ENCODE measurements at places on chromosomes 6 and 20.

DNA sequence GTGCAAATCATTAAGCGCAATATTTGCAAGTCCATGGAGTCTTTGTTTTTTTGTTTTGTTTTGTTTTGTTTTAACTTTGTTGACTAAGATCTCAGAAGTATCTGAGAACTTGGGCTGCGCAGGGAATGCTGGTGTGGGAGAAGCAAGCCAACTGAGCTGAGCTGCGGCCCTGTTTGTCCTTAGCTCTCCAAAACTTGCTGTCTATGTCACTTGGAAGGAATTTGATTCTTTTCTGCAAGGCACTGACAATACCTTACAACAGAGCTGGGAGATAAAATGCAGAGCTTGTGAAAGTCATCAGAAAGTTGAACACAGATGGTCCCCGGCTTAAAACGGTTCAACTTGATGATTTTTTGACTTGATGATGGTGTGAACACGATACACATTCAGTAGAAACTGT lies 5.4 kb downstream of the SLC22A23 start:
- no peak for DNase-seq

- DNase-seq, result no peak
Observed at GRCh38 chr6:119350202-119350951, 816 bp upstream of the MAN1A1 start.

DNA sequence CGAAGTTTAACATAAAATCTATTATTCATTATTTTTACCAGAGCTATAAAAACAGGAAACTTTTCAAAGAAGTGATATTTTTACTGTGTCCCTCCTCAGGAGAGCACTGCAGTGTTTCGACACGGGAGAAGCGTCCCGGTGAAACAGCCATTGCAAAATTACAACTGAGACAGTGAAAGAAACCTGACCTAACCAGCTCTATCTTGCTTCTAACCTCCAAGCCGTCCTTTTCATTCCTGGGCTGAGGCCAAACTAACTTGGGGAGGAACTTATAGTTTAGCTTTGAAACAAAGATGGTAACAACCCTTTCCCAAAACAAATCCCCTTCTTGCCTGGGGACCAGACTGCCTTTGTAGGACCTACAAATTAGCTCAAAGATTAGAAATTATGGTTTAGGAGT lies 79.2 kb downstream of the WDR27 start:
- no peak for DNase-seq

DNA sequence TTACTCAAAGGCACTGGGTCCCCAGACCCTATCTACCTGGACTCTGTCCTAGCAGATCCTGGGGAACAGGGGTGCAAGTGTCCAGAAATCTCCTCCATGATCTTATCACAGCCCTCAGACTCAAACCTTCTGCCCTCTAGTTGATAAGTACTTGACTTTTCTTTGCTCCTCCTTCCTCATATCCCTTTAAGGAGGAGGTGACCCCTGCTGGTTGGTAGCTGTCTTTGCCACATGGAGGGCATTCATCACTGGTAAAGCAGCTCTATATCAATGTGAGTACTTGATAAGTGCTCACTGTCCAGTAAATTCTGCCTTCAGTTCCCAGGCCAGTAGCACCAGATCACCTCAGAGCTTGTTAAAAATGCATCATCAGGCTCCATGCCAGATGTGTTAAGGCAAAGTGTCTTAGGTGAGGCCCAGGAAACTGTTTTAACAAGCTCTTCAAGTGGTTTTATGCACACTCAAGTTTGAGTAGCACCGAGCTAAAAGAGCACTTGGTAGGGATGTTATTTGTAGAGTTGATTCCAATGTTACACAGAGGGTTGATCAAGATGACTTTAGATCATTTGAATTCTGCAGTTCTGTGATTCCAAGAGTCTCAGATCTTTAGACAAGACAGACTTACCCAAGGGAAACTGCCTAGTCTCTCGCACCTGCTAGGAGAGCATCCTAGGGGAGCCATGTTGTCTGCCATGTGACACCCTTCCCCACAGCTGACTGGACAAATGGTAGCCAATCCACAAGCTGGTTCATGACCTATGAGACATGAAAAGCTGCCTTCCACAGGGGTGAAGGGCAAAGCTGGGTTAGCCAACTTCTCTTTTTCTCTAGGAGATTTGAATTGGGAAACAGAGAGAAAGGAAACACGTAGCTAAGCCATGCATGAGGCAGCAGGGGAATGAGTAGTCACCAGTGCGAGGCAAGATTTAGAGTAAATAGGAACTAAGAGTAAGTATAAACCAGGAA lies 18.6 kb downstream of the TREML2 start:
- no peak for DNase-seq

DNA sequence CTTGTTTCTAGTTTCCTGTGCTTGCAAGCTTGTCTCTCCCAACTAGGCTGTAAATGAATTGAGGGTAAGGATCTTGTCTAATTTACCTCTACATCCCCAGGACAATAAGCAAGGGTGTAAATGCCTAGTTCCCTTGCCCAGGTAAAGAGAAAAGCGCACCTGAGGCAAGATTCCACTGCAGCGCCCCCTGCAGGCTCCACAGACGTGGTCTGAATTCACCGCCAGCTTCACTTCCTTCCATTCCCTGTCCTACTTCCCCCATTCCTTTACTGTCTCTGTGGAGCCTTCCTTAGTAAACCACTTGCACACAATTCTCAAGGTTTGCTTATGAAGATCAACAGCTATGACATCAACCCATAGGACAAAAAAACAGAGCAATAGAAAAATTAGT lies 42.3 kb downstream of the ANKEF1 start:
- no peak for DNase-seq

DNA sequence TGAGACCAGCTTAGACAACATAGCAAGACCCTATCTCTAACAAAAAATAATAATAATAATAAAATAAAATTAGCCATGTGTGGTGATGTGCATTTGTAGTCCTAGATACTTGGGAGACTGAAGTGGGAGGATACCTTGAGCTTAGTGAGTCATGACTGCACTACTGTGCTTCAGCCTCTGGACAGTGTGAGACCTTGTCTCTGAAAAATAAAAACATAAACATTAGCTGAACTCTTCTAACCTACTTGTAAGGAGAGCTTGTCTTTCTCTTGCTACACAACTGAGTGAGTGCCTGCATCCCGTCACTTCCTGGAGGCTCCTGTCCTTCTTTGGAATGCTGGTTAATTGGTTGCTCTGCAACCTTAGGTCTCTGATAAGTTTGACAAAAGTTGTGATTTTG lies 5.1 kb upstream of the DBNDD2 start:
- DNase-seq, result no peak

- DNase-seq, result no peak
Observed at GRCh38 chr20:58018590-58018989, 209.9 kb downstream of the ANKRD60 start.

- no peak for DNase-seq
Observed at GRCh38 chr20:30630761-30631160, 626.7 kb upstream of the DEFB115 start.

DNA sequence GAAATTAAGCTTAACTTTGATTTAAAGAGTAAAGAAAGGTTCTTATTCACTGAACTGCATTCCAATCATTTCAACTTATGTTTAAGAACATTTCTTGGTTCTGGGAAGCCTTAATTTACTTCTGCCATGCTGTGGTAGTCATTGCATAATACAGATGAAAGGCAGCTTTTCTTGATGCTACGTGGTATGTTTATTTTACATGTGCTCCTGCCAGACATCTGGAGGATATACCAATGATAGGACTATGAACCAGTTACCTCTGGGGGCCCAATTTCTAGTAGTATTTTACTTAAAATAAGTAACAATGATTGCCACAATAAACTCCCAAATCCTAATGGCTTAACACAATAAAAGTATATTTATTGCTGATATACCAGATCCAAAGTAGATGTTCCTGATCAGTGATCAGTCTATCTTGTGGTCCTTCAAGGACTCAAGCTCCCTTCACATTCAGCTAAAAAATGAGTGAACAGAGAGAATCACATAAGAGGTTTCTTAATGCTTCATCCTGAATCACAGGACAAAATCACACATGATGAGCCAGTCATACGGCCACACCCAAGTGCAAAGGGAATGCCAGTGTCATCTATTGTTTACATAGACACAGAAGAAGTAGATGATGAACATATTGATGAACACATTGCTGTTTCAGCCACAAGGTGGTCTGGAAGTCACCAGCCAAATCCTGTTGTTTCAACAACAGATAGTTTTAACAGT lies 56.5 kb upstream of the CCN2 start:
- no peak for DNase-seq

DNA sequence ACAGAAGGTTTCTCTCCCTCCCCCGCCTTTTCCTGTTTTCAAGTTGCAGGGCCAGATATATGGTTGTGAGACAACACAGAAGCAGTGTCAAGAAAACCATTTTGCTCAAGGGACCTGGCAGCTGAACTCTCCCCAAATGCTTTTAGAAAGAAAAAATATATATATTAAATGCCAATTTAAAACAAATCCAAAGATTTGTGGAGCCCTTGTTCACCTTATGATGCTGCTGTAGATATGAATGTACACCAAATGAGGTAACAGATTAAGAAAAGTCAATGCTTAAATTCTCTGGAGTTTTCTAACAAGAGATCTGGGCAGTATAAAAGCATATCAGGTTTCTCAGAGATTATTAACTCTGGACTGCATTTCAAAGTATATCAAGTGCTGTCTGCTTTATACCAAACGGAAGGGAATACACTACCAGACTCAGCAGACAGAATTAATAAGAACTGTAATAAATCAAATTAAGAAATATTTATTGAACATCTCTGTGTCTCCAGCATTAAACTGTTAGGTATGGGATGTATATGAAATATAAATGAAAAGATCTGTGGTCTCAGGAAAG lies 357.5 kb downstream of the HDGFL1 start:
- no peak for DNase-seq

DNA sequence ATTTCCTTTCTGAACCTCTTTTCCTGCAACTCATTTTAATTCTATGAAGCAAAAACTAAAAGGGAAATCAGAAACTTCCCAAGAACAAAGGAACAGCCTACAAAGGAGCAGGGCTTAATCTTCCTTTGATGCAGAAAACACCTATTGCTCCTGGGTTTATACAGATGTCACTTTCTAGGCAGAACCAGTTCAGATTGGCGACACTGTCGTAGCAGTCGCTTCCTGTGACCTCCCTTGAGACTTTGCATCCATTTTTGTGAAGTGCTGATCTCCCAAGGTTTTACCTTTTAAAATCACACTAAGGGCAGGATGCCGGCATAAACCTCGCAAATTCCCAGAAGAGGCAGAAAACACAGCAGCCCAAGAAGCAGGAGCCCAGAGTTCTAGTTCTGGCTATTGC lies 40.1 kb downstream of the JAG1 start:
- no peak for DNase-seq

DNA sequence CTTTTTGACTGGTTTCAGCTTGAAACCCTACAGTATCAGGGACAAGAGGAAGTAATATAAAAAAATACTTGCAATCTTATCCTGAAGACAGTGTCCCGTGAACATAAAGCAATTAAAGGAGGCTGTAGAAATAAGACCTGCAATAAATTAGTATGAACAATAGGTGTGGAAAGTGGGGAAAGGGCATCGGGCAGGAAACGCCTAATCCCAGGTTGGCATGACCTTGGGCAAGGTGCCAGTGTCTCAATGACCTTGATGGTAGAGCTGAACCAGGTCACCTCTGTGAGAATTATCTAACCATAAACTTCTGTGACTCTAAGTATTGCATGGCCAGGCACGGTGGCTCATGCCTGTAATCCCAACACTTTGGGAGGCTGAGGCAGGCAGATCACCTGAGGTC lies 115.2 kb downstream of the LY86 start:
- no peak for DNase-seq

GRCh38 chr20:21432911-21433310 lies 35.6 kb upstream of the NKX2-4 start:
- no peak for DNase-seq

DNA sequence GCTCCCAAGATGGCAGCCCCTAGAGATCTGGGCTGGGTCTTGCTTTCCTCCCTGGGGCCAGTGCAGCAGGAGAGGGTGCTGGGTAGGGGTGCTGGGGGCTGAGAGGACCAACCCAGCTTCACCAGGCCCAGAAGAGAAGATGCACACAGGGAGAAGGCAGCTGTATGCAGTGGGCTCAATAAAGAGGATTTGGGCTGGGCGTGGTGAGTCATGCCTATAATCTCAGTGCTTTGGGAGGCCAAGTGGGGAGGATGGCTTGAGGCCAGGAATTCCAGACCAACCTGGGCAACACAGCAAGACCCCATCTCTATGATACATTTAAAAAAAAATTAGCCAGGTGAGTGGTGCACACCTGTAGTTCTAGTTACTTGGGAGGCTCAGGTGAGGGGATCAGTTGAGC lies 25.7 kb upstream of the EMILIN3 start:
- no peak for DNase-seq

GRCh38 chr6:43127877-43128276 lies 43.2 kb upstream of the SRF start:
- DNase-seq, result no peak

GRCh38 chr20:34984756-34985261 lies 29.1 kb downstream of the MYH7B start:
- no peak for DNase-seq

- DNase-seq, result no peak
Observed at GRCh38 chr20:62935204-62935967, 2.6 kb upstream of the GID8 start.

DNA sequence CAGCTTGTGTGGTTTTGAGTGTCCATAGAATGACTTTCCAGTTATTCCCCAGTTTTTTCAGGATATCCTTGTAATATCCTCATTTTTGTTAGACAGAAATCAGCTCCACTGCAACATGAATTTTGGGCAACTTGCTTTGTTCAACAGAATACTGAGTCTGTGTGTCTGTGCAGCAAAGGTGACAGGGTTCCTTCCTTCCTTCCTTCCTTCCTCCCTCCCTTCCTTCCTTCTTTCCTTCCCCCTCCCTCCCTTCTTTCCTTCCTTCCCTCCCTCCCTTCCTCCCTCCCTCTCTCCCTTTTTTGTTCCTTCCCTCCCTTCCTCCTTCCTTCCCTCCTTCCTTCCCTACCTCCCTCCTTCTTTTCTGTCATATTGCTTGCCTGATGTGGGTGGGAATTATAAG lies 496.5 kb downstream of the EPM2A start:
- no peak for DNase-seq

All from stimulated activated CD8-positive, alpha-beta memory T cell treated with anti-CD3 and anti-CD28 coated beads, Interleukin-15, amount 100 ng/mL, for 48 hours (primary cell).